ENCODE measurements at places on chromosomes 6 and 20.
A peak's percentile ranks its signal among the peaks of the same experiment; 100 is the strongest.

DNA sequence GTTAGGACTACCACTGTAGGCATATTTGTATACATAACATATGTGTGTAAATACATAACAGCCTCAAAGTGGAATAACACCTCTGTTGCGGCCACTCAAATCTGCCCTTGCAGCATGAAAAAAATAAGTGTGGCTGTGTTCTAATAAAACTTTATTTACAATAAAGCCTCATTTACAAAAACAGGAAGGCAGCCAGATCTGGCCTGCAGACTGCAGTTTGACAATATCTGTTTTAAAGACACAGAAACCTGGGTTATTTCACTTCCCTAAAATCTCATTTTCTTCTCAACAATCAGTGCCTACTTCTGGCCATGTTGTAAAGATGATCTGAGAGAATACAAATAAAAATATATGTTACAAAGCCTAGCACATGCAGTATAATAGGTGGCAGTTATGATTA is 53.9 kb upstream of the SCML4 start:
- DNase-seq, result no peak

- peak; percentile 39 for DNase-seq
These were observed 906 bp upstream of the BTN3A2 start for GRCh38 chr6:26363882-26364701.

- DNase-seq, result peak; percentile 18
These were observed 75.4 kb downstream of the ARHGAP18 start for GRCh38 chr6:129634411-129635230.

GRCh38 chr20:23061734-23062561 is 12.5 kb upstream of the THBD start:
- peak; percentile 93 for DNase-seq

GRCh38 chr6:116157391-116157790 is 31.5 kb upstream of the COL10A1 start:
- peak; percentile 16 for DNase-seq

DNA sequence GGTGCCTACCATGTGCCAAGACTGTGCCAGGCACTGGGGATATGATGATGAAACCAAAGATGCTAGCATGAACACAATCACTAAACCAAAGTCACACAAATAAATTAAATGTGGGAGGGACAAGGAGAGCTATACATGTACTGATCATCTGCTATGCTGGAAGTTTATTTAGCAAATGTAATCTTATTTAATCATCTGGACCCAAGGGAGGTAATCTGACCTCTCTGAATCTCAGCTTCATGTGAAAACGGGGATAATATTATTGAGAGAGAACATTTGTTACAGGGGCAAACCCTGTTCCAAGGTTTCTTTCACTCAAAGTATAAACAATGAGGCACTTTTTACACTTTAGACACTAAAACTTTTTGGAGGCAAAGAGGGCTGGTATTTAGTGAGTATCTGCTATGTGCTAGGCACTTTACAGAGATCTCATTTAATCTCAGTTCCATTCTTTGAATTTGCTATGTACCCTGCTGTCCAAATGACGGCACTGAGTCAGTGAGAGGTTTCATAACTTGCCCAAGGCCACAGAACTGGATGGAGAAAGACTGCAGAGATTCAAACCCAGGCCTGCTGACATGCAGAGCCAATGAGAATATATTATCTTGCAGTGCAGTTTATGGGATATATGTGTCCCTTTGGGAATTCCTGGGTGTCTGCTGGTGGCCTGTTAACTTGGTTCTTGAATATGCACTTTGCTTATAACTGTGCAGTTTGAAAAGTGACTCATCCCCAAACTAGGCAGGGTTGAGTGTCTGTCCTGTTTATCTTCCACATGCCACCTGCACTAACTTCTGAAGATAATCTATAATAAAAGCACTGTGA is 3.3 kb upstream of the ASXL1 start:
- DNase-seq, result peak; percentile 89
